A549 treated with Hydrocortisone at 1 μM for 4 hours (cell line): ENCODE measurements at places on chromosomes 6 and 20. TPM values are rescaled to one million over a fixed set of nuclear protein-coding genes. Genes with fewer than 3 reads are reported as not detected.

The DPPA5 gene
- not detected in 5 replicates for total RNA-seq

The RAET1L gene
- 0.15 to 0.61 TPM (median 0.35 TPM) in 5 replicates for total RNA-seq

The OR12D3 gene
- total RNA-seq, result not detected in 5 replicates

The SPTLC3 gene
- 0.01 to 0.12 TPM (median 0.09 TPM) in 3 of 5 replicates, not detected in the others for total RNA-seq

The LY6G5C gene
- total RNA-seq, result 0.75 to 2.1 TPM (median 1.5 TPM) in 5 replicates

The CTCFL gene
- 0.02 TPM in 1 of 5 replicates, not detected in the others for total RNA-seq

The HLA-DQA2 gene
- not detected in 5 replicates for total RNA-seq

The CST5 gene
- not detected in 5 replicates for total RNA-seq

The TMEM170B gene
- total RNA-seq, result 0.57 to 1.1 TPM (median 0.70 TPM) in 5 replicates

The AVP gene
- total RNA-seq, result not detected in 5 replicates

The MOG gene
- total RNA-seq, result not detected in 5 replicates

The BPI gene
- total RNA-seq, result not detected in 5 replicates

The SLCO4A1 gene
- total RNA-seq, result 11.4 to 13.4 TPM (median 12.6 TPM) in 5 replicates

The SPAG4 gene
- 4.8 to 5.8 TPM (median 5.3 TPM) in 5 replicates for total RNA-seq

The LY6G6C gene
- total RNA-seq, result 0.13 to 0.18 TPM in 2 of 5 replicates, not detected in the others

The AIF1 gene
- total RNA-seq, result not detected in 5 replicates

The PTCHD4 gene
- 0.06 to 0.09 TPM (median 0.08 TPM) in 3 of 5 replicates, not detected in the others for total RNA-seq

The BMP6 gene
- total RNA-seq, result 13.4 to 20.4 TPM (median 18.7 TPM) in 5 replicates

The VGLL2 gene
- total RNA-seq, result not detected in 5 replicates

The FAM83C gene
- total RNA-seq, result 0.06 to 0.16 TPM (median 0.13 TPM) in 5 replicates

The SLC32A1 gene
- not detected in 5 replicates for total RNA-seq

The NEDD9 gene
- 36.2 to 57.2 TPM (median 53.1 TPM) in 5 replicates for total RNA-seq

The NNAT gene
- total RNA-seq, result not detected in 5 replicates

The CASP8AP2 gene
- 4.3 to 8.5 TPM (median 6.0 TPM) in 5 replicates for total RNA-seq

The DEFB132 gene
- not detected in 5 replicates for total RNA-seq

The SCAF8 gene
- 16.3 to 23.8 TPM (median 17.6 TPM) in 5 replicates for total RNA-seq

The SLC35B3 gene
- 7.1 to 8.0 TPM (median 7.8 TPM) in 5 replicates for total RNA-seq

The TOX2 gene
- 10.6 to 14.3 TPM (median 14.2 TPM) in 5 replicates for total RNA-seq

The KIF6 gene
- 0.07 to 0.22 TPM (median 0.17 TPM) in 5 replicates for total RNA-seq

The MRPS10 gene
- total RNA-seq, result 33.8 to 38.3 TPM (median 36.0 TPM) in 5 replicates

The RBBP8NL gene
- total RNA-seq, result 0.62 to 1.3 TPM (median 0.98 TPM) in 5 replicates

The ZNF512B gene
- total RNA-seq, result 10.4 to 12.9 TPM (median 12.1 TPM) in 5 replicates

The TAAR6 gene
- total RNA-seq, result not detected in 5 replicates

The TRAPPC3L gene
- not detected in 5 replicates for total RNA-seq

The HLA-DQB2 gene
- not detected in 5 replicates for total RNA-seq

The DNMT3B gene
- 3.1 to 4.3 TPM (median 4.2 TPM) in 5 replicates for total RNA-seq

The LAMA2 gene
- 0.35 to 0.69 TPM (median 0.59 TPM) in 5 replicates for total RNA-seq

The NOTCH4 gene
- total RNA-seq, result 0.57 to 0.80 TPM (median 0.75 TPM) in 5 replicates

The TMEM244 gene
- not detected in 5 replicates for total RNA-seq

The TCF15 gene
- total RNA-seq, result not detected in 5 replicates

The MTFR2 gene
- total RNA-seq, result 10.9 to 14.8 TPM (median 12.3 TPM) in 5 replicates

The SNRPB2 gene
- 119 to 146 TPM (median 126 TPM) in 5 replicates for total RNA-seq

The SLC35F1 gene
- 0.03 TPM in 1 of 5 replicates, not detected in the others for total RNA-seq
